Bone marrow (tissue), 2 donors: ENCODE measurements at places on chromosomes 6 and 20.

DNA sequence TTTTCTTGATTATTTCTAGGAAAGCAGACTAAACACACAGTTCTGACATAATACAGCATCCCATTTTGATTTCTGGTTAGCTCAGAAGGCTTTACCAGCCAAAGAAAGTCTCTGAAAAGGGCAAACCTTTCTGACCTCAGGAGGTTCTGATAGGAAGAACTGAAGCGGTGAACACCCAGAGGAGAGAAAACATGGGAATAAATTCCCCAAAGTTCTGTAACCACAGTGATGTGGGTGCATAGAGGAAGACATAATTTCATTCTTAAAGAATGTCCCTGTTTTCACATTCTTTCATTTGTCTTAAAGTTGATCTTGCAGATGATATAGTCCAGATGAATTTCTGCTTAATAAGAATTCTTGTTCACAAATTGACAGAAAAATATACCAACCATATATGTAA lies 60.3 kb downstream of the RSPO3 start:
- DNase-seq, result no peak

DNA sequence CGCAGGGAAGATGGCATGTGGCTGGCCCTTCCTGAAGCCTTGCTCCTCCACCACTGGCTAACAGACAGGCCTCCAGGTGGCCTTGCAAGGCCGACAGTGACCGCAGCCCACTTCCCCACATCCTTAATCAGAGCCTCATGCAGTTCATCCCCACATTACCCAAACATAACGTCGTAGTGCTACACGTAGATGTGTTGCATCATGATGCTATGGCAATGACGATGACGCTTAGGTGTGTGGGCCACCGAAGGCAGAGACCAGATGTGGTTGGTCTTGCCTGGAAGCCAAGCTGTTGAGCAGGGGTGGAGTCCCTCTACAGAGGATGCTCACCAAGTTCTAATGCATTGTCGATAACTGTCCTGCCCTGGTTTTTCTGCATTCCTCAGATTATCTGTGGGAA lies 5.6 kb downstream of the CD93 start:
- DNase-seq, result no peak

- DNase-seq, result no peak
Observed at GRCh38 chr6:75101896-75102295, 104.0 kb downstream of the COL12A1 start.

DNA sequence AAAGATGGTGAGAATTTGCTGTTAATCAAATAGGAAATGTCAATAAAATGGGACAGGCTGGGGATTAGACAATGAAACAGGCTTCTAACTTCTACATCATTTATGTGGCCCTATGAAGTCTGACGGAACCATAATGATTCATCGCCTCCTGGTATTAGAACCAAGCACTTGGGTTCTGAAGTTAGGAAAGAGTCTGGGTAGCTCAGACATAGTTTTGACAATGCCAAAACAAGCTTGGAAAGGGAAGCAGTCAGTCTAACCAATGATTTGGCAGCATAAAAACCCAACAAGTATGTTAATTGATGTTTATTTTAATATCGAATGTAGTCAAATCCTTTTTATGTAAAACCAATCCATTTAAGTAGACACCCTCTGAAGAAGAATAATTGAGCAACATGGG lies 160.8 kb upstream of the RSPO3 start:
- no peak for DNase-seq
